ENCODE measurements at places on chromosomes 1 and 21.

GRCh38 chr21:17853393-17854275, 34.5 kb upstream of the C21orf91 start:
- DNase-seq: no peak

DNA sequence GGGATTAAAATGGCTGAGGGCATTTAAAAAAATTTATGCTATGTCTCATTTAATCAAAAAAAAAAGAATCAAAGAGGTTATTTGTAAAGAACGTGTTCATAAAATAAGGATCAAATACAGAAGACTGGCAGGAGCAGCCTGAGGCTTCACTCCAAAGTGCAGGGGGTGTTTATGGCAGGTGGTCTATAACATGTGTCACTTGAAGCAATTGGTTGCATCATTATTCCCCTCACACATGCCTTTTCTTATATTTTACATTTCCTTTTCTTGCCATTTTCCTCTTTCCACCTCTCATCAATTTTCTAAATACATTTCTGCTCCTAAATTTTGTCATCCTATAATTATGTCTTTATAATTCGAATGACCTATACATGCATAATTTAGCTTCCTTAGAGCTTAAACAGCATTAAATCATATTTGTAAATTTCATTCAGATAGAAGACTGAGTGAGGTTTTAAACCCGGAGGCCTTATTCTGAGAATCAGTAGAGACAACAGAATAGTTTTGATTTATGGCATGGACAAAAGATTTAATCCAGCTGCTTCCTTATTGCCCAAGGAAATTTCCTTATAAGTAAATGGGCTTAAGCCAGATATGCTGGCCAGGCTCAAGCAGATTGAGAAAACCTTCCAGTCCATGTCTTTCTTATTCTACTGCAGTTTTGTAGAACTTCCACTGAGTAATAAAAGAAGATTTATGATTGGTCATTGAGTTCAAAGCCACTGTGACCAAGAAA, 322.8 kb downstream of the TGFB2 start:
- no peak for DNase-seq

- no peak for DNase-seq
Measured at GRCh38 chr1:15260418-15261154, 13.6 kb downstream of the FHAD1 start.

GRCh38 chr1:20174937-20175666, 10.8 kb upstream of the UBXN10 start:
- no peak for DNase-seq

DNA sequence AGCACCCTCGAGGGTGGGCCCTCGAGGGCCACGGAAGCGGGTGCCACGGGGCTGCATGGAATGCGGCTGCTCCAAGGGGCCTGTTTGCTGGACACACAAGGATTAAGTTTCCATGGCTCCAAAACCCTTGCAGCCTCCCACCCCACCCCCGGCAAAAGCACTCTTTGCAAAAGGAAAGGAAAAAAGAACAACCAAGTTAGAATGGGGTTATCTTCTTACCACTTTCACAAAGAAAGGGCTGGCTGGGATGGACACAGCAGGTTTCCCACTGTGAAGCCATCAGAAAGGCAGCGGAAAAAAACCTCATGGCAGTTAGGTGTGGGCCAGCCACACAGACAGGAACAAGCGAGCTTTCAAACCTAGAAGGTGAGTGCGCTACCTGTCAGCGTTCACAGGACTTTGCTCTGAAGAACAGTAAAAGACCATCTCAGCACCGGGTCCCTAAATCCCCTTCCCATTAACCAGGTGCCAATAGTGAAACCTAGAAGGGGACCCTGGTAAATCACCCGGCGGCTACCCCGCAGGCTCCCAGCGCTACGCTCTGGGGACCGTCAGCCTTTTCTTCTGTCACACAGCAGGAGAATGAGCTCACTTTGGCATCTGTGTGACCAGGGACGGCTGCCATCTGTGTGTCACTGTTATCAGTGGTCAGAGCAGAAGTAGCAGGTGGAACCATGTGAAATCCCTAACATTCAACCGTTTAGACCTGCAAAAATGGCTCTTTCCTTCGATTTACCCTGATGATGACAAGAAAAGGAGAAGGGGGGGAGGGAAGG, 93.0 kb downstream of the SIM2 start:
- no peak for DNase-seq

DNA sequence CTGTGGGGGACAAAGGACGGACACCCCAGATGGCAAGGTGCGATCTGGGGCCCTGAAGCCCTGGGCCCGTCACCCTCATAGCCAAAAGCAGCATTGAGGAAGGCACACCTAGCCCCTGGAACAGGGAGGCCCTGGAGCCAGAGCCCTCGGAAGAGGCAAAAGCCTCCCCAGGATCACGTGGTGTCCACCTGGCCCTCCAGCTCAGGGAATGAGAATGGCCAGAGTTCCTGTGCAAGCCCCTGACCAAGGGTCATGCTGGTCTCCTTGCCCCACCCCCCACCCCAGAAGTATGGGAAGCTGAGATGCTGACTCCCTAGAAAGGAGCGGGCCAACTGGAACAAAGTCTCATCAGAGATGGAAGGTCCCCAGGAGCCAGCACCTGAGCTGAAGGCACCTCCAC, 1.0 kb upstream of the PDZK1IP1 start:
- DNase-seq: no peak

- no peak for DNase-seq
Measured at GRCh38 chr1:119318466-119319309, 49.9 kb upstream of the HAO2 start.

DNA sequence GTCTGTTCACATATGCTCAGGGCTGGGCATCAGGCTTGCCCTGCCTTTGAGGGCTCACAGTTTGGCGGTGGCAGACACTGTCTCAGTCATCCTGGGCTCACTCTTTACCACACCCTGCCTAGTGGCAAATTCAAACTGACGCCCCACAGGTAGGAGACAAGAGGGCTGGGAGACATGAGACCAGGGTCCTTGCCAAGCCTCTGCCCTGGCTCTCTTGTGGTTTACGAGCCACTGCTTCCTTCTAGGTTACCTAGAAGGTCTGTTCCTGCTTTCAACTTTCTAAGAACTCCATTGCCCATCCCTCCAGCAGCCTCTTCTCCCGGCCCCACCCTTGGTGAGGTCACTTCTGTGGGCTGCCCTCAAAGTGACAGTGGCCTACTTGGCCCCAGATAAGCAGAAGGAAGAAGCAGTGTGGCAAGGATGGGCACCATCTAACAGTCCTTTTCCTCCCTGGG, 10.5 kb downstream of the KIF21B start:
- no peak for DNase-seq

DNA sequence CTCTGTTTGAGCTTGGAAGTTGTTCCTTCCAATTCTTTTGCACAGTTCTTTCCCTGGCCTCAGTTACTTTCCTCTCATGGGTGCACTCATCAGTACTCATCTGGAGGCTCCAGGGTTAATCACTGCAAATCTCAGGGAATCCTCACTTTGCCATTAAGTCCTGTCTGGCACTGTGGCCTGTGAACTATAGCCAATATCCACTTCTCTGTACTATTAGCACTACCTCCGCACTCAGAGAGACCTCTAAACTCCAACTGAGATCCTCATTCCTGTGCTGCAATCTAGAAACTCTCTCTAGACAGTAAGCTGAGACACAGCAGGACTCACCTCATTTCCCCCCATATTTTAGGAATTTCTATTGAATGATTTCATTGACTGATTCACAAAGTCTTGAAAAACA, 311.3 kb downstream of the NCAM2 start:
- no peak for DNase-seq

DNA sequence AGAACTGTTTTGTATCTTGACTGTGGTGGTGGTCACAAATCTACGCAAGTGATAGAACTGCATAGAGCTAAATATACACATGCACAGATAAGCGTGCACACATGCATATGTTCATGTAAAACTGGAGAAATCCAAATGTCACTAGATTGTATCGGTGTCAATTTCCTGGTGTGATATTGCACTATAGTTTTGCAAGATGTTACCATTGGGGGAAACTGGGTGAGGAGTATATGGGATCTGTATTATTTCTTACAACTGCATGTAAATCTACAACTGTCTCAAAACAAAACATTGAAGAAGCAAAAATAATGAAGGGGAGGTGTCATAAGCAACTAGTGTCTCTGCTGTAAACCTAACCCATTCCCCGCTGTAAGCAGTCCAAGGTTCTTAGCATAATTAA, 30.2 kb downstream of the FAM163A start:
- no peak for DNase-seq

- peak; percentile 40 for DNase-seq
Measured at GRCh38 chr1:230701895-230702768, 11.8 kb downstream of the AGT start.
